T-cell (primary cell): ENCODE measurements at places on chromosomes 3 and 15.

- no peak for DNase-seq
Observed at GRCh38 chr15:45186771-45187577, 792 bp downstream of the SHF start.

DNA sequence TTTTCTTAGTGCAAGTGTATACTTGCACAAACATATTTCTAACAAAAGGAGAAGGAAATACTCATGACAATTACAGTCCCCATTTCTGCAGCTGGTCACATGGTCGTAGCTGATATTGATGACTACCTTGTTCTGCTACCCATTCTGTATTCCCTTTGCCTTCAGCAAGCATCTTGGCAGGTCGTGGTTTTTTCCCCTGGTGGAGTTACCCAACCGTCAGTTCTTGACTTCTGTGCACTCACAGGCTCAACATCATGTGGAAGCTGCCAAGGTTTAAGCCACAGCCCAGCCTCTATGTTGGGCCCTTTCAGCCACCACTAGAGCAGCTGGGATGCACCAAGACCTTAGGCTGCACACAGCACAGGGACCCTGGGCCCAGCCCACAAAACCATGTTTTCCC lies 56.1 kb downstream of the VGLL3 start:
- DNase-seq = no peak

DNA sequence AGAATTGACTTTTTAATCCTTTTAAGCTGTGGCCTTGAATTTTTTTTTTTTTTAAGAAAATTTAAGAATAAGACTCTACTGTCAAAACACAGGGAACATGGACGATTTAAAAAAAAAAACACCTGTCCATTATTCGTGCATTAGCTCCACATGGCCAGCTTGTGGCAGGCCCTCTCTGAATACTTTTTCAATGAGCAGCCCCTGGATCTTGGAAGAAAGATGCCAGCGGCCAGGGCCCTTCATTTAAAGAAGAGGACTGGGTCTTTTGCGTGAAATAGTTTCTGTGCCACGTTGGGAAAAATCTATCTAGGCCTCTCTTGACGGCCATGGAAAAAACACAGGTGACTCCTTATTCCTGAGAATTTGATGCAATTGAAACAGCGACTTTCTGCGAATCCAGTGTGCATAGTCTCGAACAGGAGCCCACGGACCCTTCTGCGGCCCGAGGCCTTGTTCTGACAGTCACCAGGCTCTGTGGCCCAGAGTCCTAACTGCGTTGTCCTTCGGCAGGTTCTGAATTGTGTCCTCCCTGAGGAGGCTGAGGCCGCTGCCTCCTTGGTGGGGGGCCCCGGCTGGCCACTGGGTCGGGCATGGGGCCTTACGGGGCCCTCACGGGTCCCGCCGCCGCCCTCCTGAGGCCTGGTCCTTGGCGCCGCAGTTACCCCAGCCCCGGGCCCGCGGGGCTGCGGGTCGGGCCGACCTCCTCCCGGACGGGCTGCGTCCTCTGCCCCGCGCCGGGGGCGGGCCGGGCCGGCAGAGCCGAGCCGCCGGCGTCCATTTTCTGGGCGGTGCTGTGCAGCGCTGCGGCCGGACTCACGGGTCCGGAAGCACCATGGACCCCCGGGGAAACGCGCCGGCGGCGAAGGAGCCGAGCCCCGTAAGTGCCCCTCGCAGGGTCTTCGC lies 33.5 kb downstream of the ZBTB38 start:
- peak; percentile 47 for DNase-seq

- DNase-seq = no peak
Observed at GRCh38 chr3:123083383-123084124, 16.7 kb downstream of the PDIA5 start.

- no peak for DNase-seq
Observed at GRCh38 chr3:72974956-72975355, 21.7 kb upstream of the PPP4R2 start.

GRCh38 chr3:150870406-150870805 lies 34.8 kb downstream of the MINDY4B start:
- no peak for DNase-seq

- no peak for DNase-seq
Observed at GRCh38 chr3:112813723-112814171, 32.9 kb downstream of the CD200R1L start.

- no peak for DNase-seq
Observed at GRCh38 chr3:42762046-42762724, 10.9 kb downstream of the CCDC13 start.

- DNase-seq = peak; percentile 38
Observed at GRCh38 chr3:51391566-51392354, 675 bp downstream of the RBM15B start.

DNA sequence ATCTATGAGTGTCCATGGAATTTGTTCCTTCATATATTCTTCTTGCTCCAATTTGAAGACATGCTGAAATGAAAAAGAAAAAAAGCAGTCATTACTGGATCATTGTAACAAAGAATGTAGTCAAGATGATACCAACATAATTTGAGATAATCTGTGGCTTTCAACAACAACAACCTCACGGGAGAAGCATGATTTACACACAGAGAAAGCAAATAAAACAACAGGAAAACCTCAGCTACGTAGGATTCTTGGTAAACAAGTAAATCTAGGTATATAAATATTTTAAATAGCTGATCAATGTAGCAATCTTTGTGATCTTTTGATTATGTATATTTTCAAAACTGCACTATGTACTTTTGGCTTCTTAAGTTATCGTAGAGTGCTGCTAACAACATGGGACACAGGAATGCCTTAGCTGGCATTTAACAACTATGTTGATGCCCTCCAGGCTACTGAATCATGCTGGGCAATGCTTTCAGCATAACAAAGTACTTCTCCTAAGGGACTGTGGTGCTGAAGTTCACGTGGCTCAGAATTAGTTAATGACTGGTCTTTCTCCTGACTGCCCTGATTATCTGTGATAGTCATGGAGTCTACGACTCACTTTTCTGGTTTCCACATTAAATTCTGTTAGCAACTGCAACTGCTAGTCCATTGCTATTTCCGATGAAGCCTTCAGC lies 96.5 kb upstream of the MYO5C start:
- DNase-seq = no peak

GRCh38 chr15:70494852-70495571 lies 268.3 kb downstream of the UACA start:
- no peak for DNase-seq

- DNase-seq = no peak
Observed at GRCh38 chr3:189655617-189656016, 24.4 kb downstream of the TP63 start.

GRCh38 chr15:74179101-74179841 lies 5.8 kb downstream of the ISLR start:
- DNase-seq = no peak

DNA sequence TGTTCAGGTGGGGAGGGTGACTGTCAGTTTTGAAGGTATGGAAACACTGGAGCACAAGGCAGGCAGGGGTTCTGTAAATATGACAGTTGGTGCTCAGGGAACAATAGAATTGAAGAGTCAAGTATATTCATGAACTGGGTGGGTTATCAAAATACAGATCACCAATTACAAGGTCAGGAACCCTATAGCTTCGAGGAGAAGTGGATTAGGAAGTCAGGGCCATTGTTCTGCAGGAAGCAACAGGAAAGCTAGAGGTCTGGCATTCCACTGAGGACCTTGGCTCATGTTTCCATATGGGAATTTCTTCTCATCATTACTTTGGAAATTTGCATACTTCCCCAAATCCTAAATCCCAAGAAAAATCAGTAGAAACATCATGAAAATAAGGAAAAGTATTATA lies 125.9 kb downstream of the MYRIP start:
- no peak for DNase-seq

- DNase-seq = no peak
Observed at GRCh38 chr3:55165704-55166405, 238.0 kb upstream of the LRTM1 start.

- DNase-seq = no peak
Observed at GRCh38 chr3:76231258-76231657, 445.9 kb upstream of the ZNF717 start.

GRCh38 chr15:69997813-69998212 lies 99.9 kb downstream of the TLE3 start:
- DNase-seq = no peak

- no peak for DNase-seq
Observed at GRCh38 chr15:67613708-67614107, 71.2 kb downstream of the MAP2K5 start.

- no peak for DNase-seq
Observed at GRCh38 chr3:108500728-108501127, 9.7 kb downstream of the MYH15 start.

DNA sequence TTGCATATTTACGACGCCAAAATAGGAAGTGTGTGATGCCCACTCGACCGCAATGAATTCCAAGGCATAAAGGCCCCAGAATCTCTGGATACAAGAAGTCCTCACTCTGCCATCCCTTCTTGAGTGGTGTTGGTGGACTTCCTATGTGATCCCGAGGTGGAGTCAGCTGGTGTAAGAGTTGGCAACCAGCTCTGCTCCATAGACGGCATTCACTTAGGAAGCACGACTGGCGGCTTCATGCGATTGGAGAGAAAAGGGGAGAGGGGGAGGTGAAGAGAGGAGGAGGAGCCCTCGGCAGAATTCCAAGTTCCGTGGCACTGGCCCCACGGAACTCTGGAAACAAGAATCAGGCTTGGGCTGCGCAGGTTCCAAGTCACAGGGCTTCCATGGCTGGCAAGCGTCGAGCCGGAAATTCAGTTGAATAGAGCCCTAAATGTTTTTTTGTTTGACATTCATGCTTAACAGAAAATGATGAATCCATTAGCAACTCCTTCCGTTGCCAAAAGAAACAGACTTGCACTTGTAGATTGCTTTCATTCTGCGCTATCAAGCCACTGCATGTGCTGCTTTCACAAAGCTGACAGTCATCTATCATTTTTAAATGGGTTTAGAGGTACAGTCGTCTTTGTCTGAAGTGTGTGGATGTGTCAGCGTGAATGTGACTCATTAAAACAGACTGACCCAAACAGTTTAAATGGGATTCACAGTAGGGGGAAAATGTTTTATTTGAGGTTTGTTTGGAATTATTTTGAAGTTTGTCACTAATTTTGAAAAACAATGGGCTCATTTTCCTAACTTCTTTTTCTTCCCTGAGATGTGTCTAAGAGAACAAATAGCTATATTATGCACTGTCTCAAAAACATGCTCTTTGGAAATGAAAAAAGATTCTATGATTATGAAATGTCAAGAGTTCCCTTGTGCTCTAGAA lies 428.3 kb upstream of the ATP11B start:
- DNase-seq = no peak

GRCh38 chr15:60411774-60412425 lies 14.1 kb upstream of the ANXA2 start:
- no peak for DNase-seq

- no peak for DNase-seq
Observed at GRCh38 chr3:197306374-197307086, 8.1 kb upstream of the DLG1 start.

- no peak for DNase-seq
Observed at GRCh38 chr3:13133471-13133981, 60.3 kb upstream of the IQSEC1 start.

- no peak for DNase-seq
Observed at GRCh38 chr3:44365952-44366351, 27.4 kb downstream of the TCAIM start.

DNA sequence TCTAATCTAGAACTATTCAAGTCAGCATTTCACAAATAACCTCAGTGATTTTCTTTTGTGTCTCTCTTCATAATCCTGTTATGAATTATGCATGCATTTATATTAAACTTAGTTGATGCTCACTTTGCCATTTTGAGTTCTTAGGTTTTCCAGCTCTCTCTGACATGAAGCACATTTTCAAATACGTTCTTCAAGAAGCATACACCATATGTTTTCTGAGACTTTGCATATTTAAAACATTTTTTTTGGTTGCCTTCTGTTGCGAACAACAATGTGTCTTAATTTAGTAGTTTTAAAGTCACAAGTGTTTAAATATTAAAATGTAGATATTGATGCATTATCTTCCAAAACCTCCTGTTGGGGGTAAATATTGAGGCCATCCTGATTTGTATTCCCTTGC lies 37.5 kb downstream of the SH3GL3 start:
- DNase-seq = no peak

GRCh38 chr3:13427662-13428603 lies 7.8 kb upstream of the NUP210 start:
- DNase-seq = peak; percentile 55

DNA sequence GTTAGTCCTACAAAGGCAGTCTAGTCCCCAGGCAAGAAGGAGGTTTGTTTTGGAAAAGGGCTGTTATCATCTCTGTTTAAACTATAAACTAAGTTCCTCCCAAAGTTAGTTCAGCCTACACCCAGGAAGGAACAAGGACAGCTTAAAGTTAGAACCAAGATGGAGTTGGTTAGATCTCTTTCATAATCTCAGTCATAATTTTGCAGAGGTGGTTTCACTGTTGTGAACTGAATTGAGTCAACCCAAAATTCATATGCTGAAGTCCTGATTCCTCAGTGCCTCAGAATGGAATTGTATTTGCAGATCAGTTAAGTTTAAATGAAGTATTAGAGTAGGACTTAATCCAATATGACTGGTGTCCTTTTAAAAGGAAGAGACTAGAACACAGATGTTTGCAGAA lies 101.0 kb upstream of the C3orf80 start:
- no peak for DNase-seq

DNA sequence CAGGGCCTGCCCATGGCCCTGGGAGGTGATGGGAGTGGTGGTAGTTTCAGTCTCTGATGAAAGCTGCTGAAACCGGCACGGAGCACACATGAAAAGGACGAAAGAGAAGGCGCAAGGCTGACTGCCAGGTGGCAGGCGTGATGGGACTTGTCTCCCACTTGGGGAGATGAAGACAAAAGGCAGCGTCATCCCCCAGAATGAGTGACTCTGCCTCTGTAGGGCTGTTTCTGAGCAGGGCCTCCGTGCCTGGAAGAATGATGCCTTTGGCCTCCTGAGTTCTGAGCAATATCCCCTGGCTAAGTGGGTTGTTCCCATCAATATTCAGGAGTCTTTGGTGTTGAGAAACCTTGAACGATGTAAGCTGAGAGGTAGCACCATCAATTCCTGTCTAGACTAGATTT lies 237.8 kb downstream of the OPA1 start:
- no peak for DNase-seq
